Endodermal cell (in vitro differentiated cells): ENCODE measurements at places on chromosomes 2 and 18.
A peak's percentile ranks its signal among the peaks of the same experiment; 100 is the strongest.

- DNase-seq = no peak
Measured at GRCh38 chr2:227653419-227653818, 13.2 kb upstream of the SCYGR5 start.

GRCh38 chr18:28040211-28040610 lies 136.7 kb downstream of the CDH2 start:
- no peak for DNase-seq

- DNase-seq = peak; percentile 41
Measured at GRCh38 chr2:3102922-3103569, 274.6 kb downstream of the EIPR1 start.

DNA sequence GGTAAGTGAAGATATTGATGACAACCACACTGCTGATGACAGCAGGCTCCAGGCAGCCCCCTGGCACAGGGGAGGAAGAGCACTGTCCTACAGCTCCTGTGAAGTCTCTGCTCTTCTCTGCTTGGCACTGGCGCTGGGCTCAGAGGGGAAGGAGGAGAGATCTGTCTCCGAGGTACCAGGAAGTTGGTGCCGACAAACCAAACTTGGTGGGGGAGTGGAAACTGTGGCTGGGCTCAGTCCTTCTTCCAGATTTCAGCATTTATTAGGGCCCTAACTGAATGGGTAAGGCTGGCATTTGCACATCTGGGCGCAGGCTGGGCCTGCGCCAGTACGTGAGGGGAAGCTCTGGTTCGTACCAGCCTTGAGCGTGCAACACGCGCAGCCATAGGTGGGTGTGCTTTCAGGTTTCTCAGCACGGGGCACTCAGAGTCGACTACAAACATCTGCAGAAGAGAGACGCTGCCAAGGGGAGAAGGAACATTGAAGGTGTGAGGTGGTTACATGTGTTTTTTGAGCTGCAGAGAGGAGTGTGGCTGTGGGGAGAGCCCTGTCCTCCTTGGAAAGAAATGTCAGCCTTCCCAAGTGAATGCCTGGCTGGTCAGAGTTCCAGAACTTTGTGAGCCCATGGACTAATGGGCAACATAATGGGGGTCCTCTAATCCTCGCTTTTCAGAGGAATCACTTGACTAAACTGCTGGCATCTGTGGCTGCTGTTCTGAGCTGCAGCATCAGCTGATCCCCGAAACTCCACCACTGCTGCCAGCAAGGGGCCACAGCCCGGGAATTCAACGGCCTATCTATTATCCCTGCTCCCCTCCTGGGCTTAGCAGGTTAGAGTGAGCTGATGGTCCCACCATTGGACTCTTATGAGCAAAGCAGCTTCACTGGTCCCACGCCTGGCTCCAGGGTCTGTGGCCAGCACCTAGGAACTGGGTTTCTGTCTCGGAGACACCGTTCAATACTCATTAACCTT lies 55.2 kb upstream of the SEMA4C start:
- no peak for DNase-seq

DNA sequence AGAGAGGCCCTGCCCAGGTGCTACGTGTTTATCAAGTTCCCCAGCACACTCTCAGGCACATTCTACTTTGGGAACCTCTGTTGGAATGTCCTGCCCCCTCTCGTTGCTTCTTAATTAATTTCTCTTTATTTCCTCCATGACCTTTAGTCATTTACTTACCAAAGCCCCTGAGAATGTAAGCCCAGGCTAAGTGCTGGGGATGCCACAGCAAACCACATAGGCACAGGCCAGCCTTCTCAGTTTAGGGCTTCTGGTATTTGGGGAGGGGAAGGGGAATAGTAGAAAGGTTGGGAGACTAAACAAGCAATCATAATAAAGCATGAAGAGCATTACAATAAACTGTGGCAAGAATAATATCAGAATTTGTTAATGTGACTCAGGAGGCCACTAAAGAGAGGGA lies 85.7 kb downstream of the EVA1A start:
- DNase-seq = no peak

- no peak for DNase-seq
Measured at GRCh38 chr2:102686479-102687439, 67.4 kb downstream of the SLC9A2 start.

- DNase-seq = no peak
Measured at GRCh38 chr2:48313036-48313877, 216.7 kb upstream of the STON1 start.

GRCh38 chr2:70214953-70215549 lies 24.2 kb upstream of the C2orf42 start:
- no peak for DNase-seq

DNA sequence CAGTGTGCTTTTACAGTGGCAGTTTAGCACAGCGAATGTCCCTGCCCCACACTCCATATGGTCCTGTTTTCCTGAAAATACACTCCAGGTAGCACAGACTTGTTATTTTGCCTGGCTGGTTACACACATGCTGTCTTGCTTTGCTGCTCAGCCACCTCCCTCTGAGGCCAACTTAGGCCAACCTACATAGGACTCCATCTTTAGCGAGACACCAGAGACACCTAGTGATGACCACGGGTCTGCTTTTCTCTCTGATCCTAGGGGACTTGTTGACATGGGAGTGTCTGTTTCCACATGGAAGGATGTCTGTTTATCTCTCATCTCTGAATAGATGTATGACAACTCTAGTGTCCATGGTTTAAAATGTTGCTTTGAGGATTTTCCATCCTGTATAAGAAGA lies 43.3 kb downstream of the PLEKHB2 start:
- no peak for DNase-seq

- no peak for DNase-seq
Measured at GRCh38 chr18:13354402-13354801, 135.8 kb downstream of the LDLRAD4 start.

GRCh38 chr2:187482796-187483195 lies 34.7 kb upstream of the CALCRL start:
- DNase-seq = no peak

DNA sequence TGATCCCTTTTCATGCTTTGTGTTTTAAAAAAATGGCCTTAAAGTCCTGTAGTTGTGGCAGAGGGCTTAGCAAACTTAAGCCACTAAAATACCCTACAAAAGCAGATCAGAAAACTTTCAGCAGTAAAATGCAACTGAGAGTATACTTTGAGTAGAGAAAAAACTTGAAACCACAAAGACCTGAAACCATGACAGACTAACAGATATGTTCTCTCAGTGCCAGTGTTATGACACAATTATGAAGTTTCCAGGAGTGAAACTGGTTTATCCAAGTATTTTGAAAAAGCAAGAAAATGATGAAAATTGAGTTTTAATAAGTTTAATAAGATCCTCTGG lies 74.5 kb downstream of the SPRED2 start:
- no peak for DNase-seq

DNA sequence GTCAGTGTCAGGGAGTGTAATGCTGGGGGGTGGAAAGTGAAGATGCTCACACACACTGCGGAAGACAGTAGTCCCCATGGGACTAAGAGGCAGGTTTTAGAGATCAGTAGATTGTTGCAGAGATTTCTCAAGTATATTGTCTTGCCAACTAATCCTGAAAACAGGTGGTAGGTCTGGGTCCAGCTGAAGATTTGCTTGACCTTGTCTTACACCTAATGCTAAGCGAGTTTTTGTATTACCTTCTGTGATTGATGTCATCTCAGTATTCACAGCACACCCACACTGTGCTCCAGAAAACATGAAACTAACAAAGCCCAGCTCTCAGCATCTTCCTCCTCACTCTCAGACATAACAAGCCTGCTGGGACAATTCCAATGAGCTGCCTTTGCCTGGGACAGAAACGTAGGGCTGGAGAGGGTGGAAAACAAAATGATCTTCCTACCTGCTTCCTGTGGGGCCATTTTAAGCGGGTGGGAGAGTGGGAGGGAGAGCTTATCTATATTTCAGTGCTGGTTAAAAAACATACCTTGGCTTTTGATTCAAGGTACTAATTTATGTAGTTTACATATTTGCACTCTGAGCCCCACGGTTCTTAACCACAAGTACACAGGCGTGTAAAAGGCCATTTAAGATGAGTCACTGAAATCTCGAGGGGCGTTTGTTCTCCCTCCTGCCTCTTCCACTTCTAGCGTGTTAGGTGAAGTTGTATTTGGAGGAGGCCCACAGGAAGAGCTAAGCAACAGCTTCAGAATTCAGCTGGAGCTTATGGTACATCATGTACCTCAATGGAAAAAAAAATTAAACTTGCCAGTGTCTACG lies 23.1 kb upstream of the RBMS1 start:
- no peak for DNase-seq

- peak; percentile 48 for DNase-seq
Measured at GRCh38 chr2:193738892-193739291, 1544.2 kb upstream of the TMEFF2 start.

DNA sequence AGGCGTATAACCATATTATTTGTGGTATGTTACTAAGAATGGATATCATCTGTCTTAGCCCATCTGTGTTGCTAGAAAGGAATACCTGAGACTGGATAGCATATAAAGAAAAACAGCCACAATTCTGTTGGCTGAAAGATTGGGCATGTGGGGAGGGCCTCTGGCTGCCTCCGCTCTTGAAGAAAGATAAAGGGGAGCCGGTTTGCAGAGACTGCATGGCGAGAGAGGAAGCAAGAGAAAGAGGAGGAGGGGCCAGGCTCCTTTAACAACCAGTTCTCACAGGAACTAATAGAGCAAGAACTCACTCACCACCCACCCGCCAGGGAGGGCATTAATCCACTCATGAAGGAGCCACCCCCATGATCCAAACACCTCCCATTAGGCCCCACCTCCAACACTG lies 29.2 kb upstream of the UXS1 start:
- no peak for DNase-seq

GRCh38 chr2:33598561-33599174 lies 431 bp downstream of the FAM98A start:
- peak; percentile 76 for DNase-seq

DNA sequence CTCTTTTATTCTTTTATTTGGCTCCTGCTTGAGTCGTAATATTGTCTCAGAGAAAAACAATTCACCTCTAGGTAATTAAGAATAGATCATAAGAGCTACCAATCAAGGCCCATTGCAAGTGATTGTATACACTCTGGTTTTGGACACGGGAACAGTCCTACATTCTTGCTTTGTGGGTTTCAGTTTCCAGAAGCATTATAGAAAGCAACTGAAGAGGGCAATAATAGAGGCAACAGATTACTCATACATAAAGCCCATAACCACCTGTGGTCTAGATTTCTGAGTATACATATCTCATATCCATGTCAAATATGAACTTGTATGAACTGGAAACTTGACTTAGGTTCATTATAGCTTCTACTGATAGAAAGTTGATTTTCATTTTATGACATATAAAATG lies 65.4 kb downstream of the DIS3L2 start:
- DNase-seq = no peak

DNA sequence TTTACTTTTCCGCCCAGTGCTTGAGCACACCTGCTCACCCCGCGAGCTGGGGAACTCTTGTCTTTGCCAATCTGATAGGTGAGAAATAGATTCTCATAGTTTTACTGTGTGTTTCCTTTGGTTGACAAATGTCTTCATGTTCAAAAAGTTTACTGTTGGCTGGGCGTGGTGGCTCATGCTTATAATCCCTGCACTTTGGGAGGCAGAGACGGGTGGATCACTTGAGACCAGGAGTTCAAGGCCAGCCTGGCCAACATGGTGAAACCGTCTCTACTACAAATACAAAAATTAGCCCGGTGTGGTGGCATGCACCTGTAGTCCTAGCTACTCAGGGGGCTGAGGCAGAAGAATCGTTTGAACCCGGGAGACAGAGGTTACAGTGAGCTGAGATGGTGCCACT lies 10.3 kb downstream of the ODC1 start:
- no peak for DNase-seq

DNA sequence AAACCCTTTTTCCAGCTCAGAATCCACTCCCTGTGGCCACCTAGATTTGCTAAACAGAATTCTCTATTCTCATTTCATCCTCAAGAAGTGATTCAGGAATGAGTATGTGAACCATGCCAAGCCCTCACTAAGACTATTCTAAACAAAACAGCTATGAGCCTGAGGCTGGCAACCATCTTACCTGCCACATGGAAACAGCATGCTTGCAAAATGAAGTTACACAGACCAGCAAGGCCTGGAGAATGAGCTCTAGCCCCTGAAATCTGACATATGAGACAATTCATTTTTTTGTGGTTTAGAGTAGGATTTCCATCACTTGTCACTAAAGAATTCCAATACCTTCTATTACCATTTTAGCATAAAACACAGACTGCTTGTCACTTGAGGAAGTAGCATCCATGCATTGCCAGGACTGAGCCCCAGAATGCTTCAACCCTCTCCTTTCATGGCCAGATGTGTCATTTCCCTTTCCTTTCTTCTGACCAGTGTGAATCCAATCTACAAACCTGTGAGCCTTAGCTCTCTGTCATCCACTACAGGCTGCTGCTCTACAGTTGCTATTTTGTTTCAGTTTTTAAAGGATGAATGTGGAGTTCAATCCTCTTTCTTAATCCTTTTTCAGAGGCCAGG lies 744.3 kb upstream of the ACVR2A start:
- DNase-seq = no peak

DNA sequence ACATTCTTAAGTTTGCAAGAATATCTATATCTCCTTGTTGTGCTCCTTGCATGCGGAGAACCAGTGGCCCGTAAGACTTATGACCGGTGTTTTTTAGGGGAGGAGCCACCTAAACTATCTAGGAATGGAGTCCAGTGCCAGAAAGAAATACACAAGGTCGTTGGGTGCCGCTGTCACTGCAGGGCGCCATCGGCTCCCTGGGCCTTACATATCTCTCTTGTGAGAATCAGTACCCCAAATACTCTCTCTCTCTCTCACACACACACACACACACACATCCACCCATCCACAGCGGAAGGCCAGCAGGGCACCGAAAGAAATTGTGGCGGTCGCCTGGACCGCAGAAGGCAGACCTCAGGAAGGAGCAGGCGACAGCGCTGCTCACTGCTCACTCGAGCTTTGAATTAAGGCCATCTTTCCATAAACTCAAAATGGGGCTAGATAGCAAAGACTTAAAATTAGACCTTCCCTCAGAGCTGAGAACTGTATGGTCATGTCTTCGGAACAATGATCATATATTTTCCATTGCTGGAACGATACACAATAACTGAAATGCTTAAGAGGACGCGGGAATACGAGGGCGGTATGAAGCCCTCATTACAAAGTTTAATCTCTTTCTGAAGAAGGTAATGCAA lies 10.4 kb downstream of the NR4A2 start:
- no peak for DNase-seq

GRCh38 chr2:233421091-233421816 lies 67.0 kb downstream of the DGKD start:
- DNase-seq = no peak

DNA sequence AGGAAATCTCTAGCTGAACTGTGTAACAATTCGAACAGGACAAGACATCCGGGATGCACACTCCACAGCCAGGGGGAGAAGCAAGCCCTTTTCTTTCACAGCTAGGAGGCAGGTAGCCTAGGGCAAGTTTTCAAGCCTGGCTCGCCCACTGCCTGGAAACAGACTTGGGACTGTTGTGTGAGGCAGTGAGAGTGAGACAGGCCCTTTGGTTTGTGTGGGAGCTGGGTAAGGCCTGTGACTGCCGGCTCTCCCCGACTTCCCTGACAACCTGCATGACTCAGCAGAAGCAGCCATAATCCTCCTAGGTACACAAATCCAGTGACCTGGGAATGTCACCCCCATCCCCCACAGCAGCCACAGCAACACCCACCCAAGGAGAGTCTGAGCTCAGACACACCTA lies 179.7 kb downstream of the WDPCP start:
- DNase-seq = no peak

GRCh38 chr2:185161701-185162100 lies 563.4 kb downstream of the ZNF804A start:
- DNase-seq = no peak

- no peak for DNase-seq
Measured at GRCh38 chr2:138003411-138003810, 39.1 kb downstream of the HNMT start.
